ENCODE measurements at places on chromosomes 7 and 10.

GRCh38 chr7:28349637-28350036 lies 62.7 kb upstream of the CREB5 start:
- DNase-seq: no peak

- DNase-seq: no peak
Measured at GRCh38 chr7:113134025-113134424, 15.7 kb upstream of the SMIM30 start.

DNA sequence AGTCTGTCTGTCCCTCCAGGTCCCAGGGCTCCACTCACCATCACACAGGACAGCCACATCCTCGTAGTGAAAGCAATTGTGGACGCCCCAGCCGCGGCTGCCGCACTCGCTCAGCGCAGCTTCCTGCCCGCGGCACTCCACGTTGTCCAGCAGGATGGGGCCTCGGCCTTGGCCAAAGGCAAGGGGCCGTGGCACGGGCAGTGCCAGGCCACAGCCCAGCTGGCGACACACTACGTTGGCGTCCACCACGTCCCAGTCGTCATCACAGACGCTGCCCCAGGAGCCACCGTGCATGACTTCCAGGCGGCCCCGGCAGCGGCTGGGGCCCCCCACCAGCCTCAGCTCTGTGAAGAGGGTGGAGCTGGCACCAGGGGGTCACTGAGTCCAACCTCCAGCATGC lies 9.2 kb downstream of the SSC4D start:
- DNase-seq: no peak

GRCh38 chr7:150503581-150503980 lies 11.1 kb upstream of the GIMAP7 start:
- no peak for DNase-seq

DNA sequence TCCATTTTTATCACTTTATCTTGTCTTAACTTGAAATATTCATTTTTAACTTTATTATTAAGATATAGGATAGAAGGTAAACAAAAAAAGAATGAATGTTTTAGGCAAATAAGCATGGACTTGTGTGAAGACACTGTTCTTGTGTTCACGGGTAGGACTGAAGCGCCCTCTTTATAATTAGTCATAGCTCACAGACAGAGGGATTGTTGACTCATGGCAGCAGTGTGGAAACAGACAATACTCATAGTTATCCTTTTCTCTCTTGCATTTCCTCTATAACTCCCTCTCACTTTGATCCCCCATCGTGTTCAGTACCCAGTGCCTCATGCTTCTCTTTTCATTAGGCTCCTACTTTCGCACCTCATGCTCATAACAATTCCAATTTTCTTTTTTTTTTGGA lies 731.8 kb downstream of the PHTF2 start:
- no peak for DNase-seq

GRCh38 chr7:55432939-55433784 lies 68.0 kb downstream of the LANCL2 start:
- DNase-seq: no peak

GRCh38 chr7:135335628-135336139 lies 102.0 kb downstream of the STRA8 start:
- DNase-seq: peak; percentile 2

DNA sequence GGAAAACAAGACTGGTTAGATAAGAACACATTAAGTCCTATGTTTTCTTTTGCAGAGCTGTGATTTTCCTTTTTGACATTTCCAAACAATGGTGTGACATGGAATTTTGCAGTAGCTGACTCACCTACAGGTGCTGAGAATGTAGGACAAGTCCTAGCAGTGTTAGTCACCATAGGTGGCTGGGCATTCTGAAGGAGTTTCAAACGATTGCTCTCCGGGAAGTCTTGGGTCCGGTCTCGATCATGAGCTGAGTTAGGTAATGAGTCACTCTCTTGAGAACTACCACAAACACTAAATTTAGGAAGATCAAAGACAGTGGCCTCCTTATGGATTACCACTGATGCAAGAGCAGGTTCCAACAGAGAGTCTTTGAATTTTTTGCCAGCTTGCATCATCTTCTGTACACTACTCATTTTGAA lies 3.6 kb downstream of the FIGNL1 start:
- no peak for DNase-seq

DNA sequence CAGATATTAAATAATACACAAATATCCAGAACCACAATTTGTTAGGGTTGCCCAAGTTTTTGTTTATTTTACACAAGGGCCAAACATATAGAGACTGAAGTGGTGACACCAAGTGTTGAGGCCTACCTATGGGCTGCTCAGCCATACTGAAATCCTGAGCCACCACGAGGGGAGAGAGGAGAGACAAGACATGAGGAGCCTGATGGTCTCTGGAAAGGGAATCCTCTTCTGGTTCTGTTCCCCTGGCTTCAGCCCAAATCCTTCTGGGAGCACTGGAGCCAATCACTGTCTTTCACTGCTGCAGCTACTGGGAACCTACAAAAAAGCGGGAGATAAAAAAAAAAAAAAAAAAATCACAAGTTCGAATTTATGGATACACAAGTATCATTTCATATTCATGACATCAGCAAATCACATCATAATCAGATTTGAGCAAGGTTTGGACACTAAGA lies 1.9 kb downstream of the SKIDA1 start:
- no peak for DNase-seq

DNA sequence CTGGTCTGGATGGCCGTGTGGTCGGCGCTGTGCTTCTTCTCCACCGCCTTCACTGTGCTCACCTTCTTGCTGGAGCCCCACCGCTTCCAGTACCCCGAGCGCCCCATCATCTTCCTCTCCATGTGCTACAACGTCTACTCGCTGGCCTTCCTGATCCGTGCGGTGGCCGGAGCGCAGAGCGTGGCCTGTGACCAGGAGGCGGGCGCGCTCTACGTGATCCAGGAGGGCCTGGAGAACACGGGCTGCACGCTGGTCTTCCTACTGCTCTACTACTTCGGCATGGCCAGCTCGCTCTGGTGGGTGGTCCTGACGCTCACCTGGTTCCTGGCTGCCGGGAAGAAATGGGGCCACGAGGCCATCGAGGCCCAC lies 1.1 kb downstream of the FZD9 start:
- no peak for DNase-seq

DNA sequence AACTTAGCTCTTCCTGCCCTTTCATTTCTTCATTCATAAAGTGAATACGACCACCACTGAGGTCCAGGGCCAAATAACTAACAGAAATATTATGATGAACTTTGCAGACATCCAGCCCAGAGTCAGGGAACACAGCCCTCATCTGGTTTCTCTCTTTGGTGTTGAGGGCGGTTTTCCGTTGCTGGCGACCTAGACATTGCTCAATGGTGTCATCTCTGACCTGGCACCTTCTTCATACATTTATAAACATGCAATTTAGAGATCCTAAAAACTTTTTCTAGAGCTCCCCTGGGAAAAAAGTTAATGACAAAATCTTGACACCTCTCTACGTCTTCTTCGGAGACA lies 324 bp upstream of the TET1 start:
- DNase-seq: no peak

GRCh38 chr10:103514244-103514643 lies 20.7 kb downstream of the NEURL1 start:
- no peak for DNase-seq

GRCh38 chr10:31133792-31134310 lies 102.2 kb upstream of the ZNF438 start:
- DNase-seq: peak; percentile 40

Data from stimulated activated CD8-positive, alpha-beta memory T cell treated with anti-CD3 and anti-CD28 coated beads, Interleukin-7, amount 100 ng/mL, for 1 hour (primary cell).